ENCODE measurements at places on chromosomes 1 and 21. TPM values are rescaled to one million over a fixed set of nuclear protein-coding genes. Genes with fewer than 3 reads are reported as not detected.

- H3K27ac ChIP-seq: no peak overlapping the region
- H3K4me3 ChIP-seq: peak overlapping the region; percentile 3
- peaks cover 4% of the 10 kb centered on the region for H3K36me3 ChIP-seq
- no peak for DNase-seq
Measured at GRCh38 chr21:34836103-34836932, 167.5 kb downstream of the CLIC6 start.

DNA sequence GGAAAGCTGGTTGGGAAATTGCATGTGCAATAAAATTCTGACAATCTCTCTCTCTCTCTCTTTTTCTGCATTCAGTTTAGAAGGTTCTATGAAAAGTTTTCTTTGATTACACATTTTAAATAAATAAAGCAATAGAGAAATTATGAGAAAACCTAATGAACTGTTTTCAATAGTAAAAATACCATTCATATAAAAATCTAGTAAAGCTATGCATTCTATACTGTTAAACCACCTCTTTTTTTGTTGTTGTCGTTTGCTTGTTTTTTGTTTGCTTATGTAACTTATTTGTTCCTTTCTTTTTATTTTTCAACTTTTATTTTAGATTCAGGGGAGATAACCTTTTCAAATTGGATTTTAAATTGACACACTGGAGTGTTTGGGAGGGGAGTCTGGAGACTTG, 14.1 kb upstream of the OR2B11 start:
- no peak overlapping the region for H3K27ac ChIP-seq
- no peak for DNase-seq
- H3K36me3 ChIP-seq: no peaks in the 10 kb centered on the region
- no peak overlapping the region for H3K4me3 ChIP-seq
- H3K27me3 ChIP-seq: peaks cover 4% of the 10 kb centered on the region

- no peak overlapping the region for H3K27ac ChIP-seq
- no peak for DNase-seq
- H3K36me3 ChIP-seq: no peaks in the 10 kb centered on the region
- no peaks in the 10 kb centered on the region for H3K27me3 ChIP-seq
Measured at GRCh38 chr1:240905225-240905765, 293.3 kb upstream of the GREM2 start.

DNA sequence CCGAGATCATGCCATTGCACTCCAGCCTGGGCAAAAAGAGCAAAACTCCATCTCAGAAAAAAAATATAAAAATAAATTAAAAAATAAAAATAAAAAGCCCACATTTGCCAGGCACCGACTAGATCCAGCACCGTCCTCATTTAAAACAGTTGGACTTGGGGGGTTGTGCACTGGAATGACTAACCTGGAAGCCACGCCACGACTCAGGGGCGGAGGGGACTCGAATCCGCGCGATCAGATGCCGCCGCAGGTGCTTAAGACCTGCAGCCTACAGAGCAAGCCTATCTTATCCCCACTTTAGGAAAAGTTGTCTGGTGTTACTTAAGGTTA, 38.5 kb downstream of the ZBTB8OS start:
- no peak overlapping the region for H3K27ac ChIP-seq
- H3K27me3 ChIP-seq: no peaks in the 10 kb centered on the region
- H3K4me3 ChIP-seq: peak overlapping the region; percentile 87

DNA sequence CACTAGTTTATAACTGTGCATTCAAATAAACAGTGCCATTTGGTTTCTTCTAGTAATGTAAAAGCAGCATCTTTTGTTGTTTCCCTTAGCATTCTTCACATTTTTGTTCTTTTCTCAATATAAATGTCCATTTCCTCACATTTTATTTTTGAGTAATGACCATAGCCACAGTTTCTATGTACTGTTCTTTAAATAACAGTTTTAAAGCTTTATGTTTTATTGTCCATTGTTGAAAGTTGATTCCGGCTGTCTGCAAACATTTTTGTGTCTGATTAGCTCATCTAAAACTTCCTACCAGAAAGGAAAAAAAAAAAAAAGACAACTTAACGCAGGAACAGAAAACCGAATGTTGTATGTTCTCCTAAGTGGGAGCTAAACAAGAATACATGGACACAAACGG, 139.7 kb downstream of the MAGI3 start:
- peaks cover 12% of the 10 kb centered on the region for H3K4me1 ChIP-seq
- no peaks in the 10 kb centered on the region for H3K27me3 ChIP-seq
- no peak overlapping the region for H3K27ac ChIP-seq
- peaks cover 8% of the 10 kb centered on the region for H3K36me3 ChIP-seq

GRCh38 chr1:3727042-3727824, 25.0 kb upstream of the CCDC27 start:
- no peaks in the 10 kb centered on the region for H3K27me3 ChIP-seq
- no peak for DNase-seq
- no peak overlapping the region for H3K27ac ChIP-seq
- no peaks in the 10 kb centered on the region for H3K36me3 ChIP-seq
- H3K4me1 ChIP-seq: no peaks in the 10 kb centered on the region

OR6N1 gene
- total RNA-seq: not detected

PLA2G2C gene
- total RNA-seq: not detected

MANEAL gene
- total RNA-seq: 11.6 TPM

TTLL10 gene
- 1.4 TPM for total RNA-seq

FMOD gene
- 8.3 TPM for total RNA-seq

DNA sequence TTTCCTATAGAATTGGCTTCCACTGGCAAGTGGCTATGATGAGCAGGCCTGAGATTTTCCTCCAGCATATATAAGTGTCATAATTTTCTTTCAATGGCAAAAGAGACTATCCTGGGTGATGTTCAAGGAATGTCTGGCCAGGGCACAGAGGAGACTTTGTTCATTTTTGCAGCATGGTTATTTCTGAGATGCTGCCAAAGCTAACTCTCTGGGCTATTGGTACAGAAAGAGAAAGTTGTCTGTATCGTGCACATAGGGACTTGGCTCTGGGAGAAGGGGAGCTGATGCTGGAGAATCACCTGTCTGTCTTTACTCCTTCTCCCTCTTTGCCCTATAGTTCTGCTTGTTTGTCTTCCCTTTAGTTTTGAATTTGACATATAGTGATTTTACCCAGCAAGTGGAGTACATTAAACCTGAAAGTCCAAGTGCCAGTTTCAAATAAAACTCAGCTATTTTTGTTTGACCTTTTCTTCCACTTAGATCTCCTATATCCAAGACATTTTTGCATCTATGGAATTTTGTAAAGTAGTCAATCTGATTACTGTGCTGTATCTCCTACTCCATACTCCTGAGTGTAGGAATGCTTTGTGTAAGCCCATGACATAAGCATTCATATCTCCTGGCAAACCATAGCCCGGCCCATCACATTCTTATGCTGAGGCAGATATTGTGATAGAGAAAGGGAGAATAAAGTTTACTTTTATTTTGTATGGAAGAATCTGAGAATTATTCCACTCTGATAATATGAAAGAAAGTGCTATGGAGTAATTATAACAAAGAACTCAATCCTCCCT, 3.9 kb downstream of the FNDC7 start:
- DNase-seq: no peak
- no peaks in the 10 kb centered on the region for H3K4me1 ChIP-seq
- H3K27ac ChIP-seq: no peak overlapping the region
- no peaks in the 10 kb centered on the region for H3K36me3 ChIP-seq
- H3K27me3 ChIP-seq: peaks cover 23% of the 10 kb centered on the region
- no peak overlapping the region for H3K4me3 ChIP-seq

FCRLA gene
- 0.22 TPM for total RNA-seq

GRCh38 chr1:212797681-212798080, 6.0 kb downstream of the TATDN3 start:
- peaks cover 4% of the 10 kb centered on the region for H3K4me1 ChIP-seq
- no peak overlapping the region for H3K4me3 ChIP-seq
- no peaks in the 10 kb centered on the region for H3K27me3 ChIP-seq
- H3K36me3 ChIP-seq: peaks cover 7% of the 10 kb centered on the region
- no peak overlapping the region for H3K27ac ChIP-seq

GRCh38 chr1:18928406-18928805, 26.1 kb upstream of the ALDH4A1 start:
- DNase-seq: no peak
- no peaks in the 10 kb centered on the region for H3K36me3 ChIP-seq
- H3K4me1 ChIP-seq: peaks cover 26% of the 10 kb centered on the region
- H3K4me3 ChIP-seq: no peak overlapping the region

Measured in type B pancreatic cell (in vitro differentiated cells).